ENCODE measurements at places on chromosomes 6 and 20.

- DNase-seq, result peak; percentile 92
Observed at GRCh38 chr20:21303061-21303871, at the start of gene XRN2. XRN2 (plus strand) TSS chr20:21303331; CDS start chr20:21303399, 68 bp downstream.

DNA sequence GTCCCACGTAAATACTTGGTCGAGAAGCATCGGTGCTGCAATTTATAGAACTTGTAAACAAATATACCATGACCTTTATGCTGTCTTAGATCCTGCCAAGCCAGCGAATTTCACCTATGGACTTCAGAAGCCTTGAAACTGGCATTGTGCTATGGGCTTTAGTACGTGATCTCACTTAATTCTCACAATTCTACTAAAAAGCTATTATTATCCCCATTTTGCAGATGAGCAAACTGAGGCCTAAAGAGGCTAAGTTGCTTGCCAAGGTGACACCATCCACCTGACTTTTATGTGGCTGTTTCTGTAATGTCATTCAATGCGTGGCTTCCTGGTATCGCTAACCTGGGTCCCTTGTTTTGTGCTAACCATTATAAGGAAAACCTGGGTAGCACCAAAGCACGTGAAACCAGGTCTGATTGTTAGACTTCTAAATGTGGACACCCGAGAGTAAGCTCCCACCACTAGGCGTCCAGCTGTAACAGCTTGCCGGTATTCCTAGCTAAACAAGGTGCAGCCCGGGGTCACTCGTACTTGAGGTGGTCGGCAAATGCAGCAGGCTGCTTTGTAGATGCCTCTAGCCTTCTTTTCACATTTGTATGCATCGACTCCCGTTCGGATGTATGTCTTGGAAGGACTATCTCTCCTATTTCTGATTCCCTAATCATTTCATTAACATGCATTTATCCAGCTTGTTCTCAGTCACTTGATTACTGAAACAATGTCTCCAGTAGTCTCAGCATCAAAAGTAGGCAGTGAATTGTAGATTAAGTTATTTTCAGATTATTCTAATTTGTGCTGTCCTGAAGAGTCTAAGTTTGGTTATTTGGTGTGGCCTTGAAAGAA is 1.1 kb downstream of the SYNJ2 start:
- no peak for DNase-seq

GRCh38 chr20:23121751-23122320 is 35.7 kb upstream of the CD93 start:
- no peak for DNase-seq

GRCh38 chr6:160955508-160956295 is 35.9 kb upstream of the MAP3K4 start:
- DNase-seq, result no peak

DNA sequence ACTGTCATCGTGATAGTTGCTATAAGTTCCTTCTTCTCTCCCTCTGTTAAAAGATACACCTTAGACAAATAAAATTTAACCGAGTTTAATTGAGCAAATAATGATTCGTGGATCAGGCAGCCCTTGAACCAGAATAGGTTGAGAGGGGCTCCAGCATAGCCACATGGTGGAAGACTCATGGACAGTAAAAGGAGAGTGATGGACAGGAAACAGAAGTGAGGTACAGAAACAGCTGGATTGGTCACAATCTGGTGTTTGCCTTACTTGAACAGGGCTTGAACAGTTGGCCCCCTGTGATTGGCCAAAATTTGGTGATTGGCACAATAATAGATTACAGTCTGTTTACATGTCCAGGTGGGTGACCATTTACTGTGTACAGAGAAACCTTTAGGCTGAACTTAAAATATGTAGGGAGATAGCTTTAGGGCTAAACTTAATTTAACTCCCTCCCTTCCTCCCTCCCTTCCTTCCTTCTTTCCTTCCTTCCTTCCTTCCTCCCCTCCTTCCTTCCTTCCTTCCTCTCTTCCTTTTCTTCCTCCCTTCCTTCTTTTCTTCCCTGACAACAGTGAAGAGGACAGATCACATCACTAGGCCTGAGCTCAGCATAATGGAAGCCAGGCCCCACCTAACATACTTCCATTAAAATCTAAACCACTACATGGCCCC is 531.8 kb upstream of the JARID2 start:
- DNase-seq, result no peak

GRCh38 chr6:1285556-1285955 is 26.3 kb upstream of the FOXQ1 start:
- no peak for DNase-seq
